ENCODE measurements at places on chromosomes 16 and 17.

DNA sequence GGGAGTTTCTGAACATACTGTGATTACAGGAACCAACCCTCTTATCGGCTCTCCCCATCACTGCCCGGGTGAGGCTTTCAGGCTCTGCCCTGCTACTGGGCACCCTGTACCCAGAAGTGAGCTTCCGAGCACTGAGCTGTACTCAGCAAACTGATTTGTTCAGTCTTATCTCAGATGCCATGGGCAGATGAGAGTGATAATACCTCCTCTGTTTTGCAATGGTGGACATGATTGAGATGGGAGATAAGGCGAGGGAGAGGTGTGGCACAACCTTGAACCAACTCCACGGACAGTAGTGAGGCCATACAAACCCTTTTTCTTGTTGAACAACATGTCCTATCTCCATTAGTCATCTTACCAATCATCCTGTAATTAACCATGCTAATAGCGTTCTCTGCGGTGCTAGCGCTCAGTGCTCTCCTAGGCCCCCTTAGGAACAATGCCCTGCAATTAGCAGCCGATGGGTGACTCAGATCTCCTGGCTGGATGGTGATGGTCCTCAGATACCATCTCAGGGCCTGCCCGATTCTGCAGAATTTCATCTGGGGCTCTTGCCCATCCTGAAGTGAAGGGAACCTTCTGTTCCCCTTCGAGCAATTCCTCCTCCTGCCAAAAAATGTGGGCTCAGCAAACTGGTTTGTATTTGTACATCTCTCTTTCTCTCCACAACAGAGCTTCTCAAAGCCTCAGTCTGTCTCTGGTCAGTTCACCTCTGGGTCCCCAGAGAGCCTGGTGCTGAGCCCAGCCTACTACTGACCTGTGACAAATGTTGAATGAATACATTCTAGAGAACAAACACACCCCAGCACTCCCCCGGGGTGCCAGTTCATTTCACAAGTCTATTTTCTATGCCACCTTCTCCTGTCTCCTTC is 139.3 kb upstream of the IRX3 start:
- DNase-seq = no peak

DNA sequence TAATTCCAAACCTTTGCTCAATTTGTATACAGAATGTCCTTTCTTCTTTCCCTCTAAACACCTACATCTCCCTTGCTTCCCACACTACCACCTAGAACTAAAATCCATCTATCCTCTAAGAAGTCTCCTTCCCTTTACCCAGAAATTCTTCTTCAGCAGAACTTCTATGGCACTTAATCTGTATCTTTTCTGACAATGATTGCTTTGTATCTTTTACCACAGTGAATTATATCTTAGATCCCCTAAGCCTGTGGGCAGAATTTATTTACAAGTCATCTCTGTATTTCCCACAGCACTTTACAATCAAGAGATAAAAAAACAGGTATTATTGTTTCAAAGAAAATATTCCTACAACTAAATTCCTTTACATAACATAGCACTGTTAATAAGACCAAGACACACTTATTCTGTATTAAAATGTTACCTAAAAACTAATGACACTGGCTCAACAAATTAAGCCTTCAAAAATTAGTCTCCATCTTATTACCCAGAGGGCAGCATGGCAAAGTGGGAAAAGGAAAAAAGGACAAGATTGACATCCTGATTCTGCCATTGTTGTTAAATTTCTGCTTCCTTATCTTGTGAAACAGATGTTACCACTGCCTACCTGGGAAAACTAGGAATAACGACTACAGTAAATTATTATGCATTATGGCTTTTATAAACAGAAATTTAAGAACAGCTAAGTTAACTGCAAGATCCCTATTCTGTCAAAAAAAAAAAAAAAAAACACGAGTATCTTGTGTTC is 42.8 kb downstream of the KANSL1 start:
- no peak for DNase-seq

DNA sequence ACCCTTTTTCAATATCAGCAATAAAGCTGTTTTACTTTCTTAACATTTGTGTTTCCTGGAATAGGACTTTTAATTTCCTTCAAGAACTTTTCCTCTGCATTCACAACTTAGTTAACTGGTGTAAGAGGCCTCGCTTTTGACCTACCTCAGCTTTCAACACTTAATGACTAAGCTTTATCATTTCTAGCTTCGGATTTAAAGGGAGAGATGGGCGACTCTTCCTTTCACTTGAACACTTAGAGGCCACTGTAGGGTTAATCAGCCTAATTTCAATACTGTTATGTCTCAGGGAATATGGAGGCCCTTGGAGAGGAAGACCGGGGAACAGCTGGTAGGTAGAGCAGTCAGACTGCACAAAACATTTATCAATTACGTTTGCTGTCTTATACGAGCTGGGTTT is 4.7 kb downstream of the SYNRG start:
- no peak for DNase-seq

DNA sequence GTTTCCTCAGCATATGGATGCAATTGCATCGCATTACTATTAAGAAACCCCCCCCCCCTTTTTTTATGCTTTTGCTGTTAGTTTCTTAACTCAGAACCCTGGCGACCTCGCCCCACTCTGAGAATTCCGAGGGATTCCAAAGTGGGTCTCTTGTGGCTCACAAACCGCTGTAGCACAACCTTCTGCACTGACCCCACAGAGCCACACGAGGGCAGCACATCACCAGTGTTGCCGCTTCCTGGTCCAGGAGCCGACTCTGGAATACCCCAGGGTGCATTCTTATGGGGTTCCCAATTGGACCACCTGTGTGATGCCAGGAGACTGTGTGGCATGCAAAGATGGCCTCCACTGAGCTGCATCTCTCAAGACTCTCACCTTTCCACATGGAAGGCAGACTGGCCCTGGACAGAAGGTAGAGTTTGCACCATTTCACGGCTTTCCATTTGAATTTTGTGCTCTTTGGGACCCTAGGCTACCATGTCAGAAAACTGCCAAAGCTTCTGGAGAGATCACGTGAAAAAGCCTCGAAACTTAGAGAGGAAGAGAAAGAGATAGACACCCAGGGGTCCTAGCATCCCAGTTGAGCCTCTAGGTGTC is 432.7 kb upstream of the ASIC2 start:
- no peak for DNase-seq
